ENCODE measurements at places on chromosomes 2 and 18.

DNA sequence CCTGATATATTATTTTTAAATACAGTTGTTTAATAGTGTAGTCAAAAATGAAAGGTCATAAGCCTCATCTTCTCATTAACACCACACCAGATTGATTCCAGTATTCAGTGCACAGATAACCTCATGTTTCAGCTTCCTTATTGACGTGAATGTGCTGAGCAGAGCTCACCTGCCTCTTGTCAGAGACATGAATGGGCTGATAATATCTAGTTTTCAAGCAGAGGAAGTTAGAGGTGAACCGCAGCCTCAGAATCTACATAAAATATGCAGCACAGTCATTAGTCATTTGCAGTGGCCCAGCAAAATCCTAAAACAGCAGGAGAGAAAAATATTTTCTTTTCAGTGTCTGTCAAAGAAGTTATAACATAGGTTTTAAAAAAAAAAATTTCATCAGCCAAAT lies 216.2 kb downstream of the GBX2 start:
- DNase-seq: peak; percentile 24

GRCh38 chr18:6044773-6045172 lies 149.5 kb upstream of the TMEM200C start:
- DNase-seq: no peak

- DNase-seq: no peak
Observed at GRCh38 chr18:364256-364826, 96.5 kb upstream of the THOC1 start.

- DNase-seq: no peak
Observed at GRCh38 chr2:177742851-177743250, 329.7 kb downstream of the PDE11A start.
